ENCODE measurements at places on chromosomes 1 and 21.

GRCh38 chr1:99441299-99442095 is 177.2 kb downstream of the PLPPR4 start:
- no peak for DNase-seq

DNA sequence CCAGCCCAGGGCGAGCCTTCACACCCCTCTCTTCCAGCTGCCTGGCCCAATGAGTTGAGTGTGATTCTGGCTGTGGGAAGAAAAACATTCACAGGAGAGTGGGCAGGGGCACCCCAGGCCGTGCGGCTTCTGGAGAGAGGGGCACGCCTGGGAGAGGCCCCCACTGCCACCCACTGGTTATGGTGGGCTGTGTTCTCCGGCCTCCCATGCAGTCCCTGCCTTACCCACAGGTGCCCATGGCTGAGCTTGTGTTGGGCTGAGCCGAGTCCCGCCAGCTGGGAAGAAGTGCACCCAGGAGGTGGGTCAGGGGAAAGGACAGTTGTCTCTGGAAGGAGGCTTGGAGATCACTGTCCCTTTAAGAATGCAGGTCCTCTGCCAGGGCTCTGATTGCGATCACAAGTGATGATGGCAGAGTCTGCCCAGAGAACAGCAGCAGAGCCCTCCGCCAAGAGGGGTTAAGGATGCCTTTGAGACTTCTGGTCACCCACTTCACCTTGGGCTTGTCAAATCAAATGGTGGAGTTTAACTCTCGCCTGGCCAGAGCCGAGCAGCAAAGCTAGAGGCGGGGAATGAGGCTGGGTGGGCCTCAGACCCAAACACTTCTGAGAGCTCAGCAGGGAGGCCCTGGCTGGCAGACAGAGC is 124.7 kb upstream of the ARHGEF16 start:
- DNase-seq: no peak

GRCh38 chr21:27764056-27764455 is 797.2 kb upstream of the ADAMTS5 start:
- DNase-seq: no peak

DNA sequence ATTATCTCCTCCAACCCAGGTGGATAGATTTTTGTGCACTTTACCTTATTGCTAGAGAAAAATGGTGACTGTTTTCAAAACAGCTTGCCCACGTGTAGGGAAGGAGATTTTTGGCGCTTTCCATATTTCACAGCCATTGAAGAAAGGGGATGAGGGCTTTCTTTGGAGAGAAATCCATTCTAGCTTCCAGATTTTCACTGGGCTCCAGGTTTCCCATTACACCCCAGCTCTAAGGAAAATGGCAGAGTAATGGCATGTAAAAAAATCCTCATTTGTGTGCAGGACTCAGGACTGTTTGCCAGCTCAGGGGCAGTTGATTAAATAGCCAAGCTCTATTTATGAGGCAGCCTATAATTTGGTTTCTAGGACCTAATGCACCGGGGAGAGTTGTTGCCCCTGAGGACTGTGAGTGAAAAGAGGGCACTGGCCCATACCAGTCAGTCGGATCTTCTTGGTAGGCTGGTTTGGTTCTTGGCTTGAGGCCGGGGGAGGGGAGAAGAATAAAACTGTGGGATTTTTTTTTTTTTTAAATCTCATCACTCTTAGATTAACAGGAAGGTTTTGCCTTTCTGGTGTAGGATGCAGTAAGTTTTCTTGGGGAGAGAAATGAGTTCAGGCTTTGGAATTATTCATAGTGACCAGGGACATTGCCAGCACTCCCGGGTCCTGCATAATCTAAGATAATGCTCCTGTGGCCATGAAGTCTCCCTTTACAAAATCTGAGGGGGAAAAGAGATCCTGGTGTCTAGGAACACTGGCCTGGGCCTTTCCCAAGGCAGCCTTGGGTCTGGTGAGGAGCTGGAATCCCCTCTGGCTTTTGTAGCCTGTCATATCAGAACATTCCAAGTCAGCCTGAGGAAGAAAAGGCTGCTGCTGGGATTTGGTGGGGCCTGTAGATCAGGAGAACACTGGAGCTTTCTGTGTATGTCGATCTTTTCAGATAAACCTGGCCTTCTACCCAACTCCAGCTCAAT is 1.9 kb upstream of the ARID1A start:
- DNase-seq: peak; percentile 35

GRCh38 chr1:118483245-118484006 is 298.4 kb upstream of the SPAG17 start:
- no peak for DNase-seq

DNA sequence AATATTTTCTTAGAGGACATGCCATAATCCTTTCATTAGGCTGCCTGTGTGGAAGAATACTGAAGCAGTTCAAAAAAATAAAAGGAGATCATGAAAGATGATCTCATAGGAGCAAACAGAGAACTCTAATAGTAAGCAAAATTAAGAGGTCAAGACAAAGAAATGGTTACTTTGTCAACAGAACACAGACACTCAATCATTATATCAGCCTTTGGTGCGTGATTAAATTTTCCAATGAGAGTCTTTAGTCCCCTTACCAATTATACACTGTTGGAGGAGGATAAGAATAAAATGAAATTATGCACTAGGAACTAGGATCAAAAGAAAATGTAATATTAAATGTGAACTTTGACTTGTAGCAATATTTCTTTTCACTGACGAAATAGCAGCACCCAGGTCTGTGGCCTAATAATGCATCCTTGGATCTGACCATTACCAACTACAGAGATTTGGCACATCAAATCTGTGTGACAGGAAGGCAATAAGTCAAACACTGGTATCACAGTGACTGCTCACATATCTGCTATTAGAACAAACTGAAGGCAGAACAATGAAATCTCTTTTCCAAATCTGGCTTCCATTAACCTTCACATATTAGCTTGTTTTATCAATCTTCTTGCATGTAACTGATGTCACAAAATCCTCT is 1812.9 kb downstream of the PLA2G4A start:
- no peak for DNase-seq

DNA sequence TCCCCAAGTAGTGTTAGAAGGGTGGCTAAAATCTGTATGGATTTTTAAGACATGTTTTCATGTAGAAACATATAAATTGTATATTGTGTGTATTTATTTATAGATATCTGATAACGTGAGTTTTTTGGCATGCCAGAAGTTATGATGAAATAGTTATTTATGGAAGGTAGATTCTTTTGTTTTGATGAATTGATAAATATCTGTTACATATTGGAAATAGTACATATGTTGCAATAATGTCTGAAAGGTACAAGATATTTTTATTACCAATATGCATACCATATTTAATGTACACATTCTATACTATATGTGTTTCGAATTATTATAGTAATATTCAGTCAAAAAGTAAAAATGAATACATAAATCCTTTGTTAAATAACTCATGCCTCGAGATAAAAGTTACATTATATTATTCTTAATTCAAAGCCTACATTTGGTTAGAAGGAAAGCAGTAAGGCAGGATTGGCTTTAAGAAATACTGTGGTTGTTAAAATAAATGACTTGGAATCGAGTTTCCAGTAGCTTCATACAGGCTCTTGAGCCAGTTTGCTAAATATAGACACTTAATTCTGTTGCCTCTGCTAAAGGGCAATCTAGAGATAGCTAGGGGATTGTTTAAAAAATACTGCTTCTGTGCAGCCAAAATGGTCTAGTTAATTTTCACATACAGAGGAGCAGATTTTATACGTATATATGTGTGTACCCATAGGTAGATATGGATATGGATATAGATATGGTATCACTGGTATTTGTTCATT is 1175.1 kb upstream of the B3GALT2 start:
- no peak for DNase-seq

GRCh38 chr1:115227346-115228082 is 110.5 kb downstream of the NGF start:
- no peak for DNase-seq

DNA sequence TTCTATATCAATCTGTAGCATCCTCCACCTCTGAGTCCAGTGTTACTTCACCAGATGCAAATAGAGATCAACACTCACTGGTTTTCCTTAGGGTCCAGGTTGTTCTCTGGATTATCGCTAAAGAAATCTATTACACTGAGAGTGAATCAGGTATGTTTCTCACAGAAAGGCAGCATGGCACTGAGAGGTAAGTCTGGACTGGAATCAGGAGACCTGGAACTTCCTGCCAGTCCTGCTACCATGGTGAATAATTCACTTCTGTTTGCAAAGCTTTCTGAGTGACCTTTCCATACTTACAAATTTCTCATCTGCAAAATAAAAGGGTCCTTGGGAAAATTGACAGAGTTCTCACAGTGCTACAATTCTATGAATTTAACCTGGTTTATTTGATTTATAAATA is 1583.3 kb downstream of the MRPL39 start:
- no peak for DNase-seq

GRCh38 chr1:217089361-217090014 is 366.3 kb upstream of the ESRRG start:
- peak; percentile 75 for DNase-seq

GRCh38 chr1:92374223-92374622 is 75.4 kb downstream of the RPAP2 start:
- no peak for DNase-seq

- no peak for DNase-seq
Measured at GRCh38 chr1:182185842-182186756, 124.6 kb upstream of the ZNF648 start.

- no peak for DNase-seq
Measured at GRCh38 chr1:34910425-34910824, 19.0 kb downstream of the DLGAP3 start.

- no peak for DNase-seq
Measured at GRCh38 chr1:15244813-15245212, 2.2 kb upstream of the FHAD1 start.

GRCh38 chr1:224859651-224860050 is 69.8 kb upstream of the DNAH14 start:
- DNase-seq: no peak

DNA sequence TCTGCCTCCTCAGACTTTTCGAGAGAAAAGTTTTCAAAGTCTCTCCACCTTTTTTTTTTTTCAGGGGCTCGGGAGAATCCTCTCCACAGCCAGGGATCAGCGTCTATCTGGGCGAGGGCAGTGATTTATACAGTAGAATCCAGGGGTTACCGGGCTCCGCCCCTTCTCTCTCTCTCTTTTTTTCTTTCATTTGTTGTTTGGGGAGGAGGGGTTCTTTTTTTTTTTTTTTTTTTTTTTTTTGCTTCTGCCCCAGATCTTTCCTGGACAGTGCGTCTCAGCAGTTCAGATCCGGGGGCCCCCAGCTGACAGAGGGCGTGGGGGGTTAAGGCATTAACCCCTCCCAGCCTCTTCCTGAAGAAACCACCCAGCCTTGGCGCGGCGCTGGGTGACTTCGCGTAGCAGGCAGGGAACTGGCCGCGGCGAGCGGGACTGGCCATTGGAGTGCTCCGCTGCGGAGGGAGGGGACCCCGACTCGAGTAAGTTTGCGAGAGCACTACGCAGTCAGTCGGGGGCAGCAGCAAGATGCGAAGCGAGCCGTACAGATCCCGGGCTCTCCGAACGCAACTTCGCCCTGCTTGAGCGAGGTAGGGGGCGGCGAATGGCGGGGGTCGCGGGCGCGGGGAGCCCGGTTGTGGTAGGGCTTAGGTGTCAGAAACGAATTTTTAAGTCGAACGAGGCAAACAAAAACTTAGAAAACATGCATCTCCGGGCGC is at the start of gene S1PR1:
TSS of gene S1PR1 (plus strand) at position 504 of the 713 bp plus-strand sequence. CDS start 1,966 bp downstream, outside the sequence.
- DNase-seq: peak; percentile 60

GRCh38 chr21:37673801-37674575 is 242.3 kb downstream of the KCNJ6 start:
- DNase-seq: no peak

GRCh38 chr1:46613661-46614603 is 2.7 kb downstream of the MOB3C start:
- peak; percentile 70 for DNase-seq

GRCh38 chr1:202834771-202835547 is 24.2 kb downstream of the PCAT6 start:
- DNase-seq: no peak

GRCh38 chr1:61081686-61082310 is 563 bp upstream of the NFIA start:
- DNase-seq: peak; percentile 66

DNA sequence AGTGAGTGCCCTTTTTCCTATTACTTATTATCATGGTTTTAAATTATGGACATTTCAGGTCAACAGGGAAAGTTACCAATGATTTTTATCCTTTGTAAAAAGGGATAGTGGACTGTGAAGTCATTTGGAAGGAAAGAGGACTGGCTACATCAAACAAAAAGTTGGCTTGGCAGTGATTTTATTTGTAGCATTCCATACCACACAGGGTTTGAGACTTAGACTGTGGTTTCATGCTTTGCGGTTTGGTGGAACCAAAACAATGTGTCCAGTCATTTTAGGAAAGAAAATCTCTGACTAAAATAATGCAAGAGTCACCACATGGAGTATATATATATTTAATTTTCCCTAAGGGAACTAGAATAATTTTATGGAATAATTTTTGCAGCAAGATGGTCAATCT is 239.5 kb downstream of the HMCN1 start:
- no peak for DNase-seq

DNA sequence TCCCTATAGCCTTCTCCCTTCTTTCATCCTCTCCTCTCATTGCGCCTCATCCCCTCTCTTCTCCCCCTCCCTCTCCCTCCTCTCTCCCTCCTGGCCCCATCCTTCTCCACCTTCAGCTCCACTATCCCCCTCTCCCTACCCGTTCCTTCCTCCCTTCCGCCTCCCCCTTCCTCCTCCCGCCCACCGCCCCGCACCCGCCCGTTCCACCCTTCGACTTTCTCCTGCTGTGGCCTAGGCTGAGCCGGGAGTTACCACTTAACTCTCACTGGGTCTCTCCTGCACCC is 1.6 kb downstream of the NPR1 start:
- DNase-seq: no peak

DNA sequence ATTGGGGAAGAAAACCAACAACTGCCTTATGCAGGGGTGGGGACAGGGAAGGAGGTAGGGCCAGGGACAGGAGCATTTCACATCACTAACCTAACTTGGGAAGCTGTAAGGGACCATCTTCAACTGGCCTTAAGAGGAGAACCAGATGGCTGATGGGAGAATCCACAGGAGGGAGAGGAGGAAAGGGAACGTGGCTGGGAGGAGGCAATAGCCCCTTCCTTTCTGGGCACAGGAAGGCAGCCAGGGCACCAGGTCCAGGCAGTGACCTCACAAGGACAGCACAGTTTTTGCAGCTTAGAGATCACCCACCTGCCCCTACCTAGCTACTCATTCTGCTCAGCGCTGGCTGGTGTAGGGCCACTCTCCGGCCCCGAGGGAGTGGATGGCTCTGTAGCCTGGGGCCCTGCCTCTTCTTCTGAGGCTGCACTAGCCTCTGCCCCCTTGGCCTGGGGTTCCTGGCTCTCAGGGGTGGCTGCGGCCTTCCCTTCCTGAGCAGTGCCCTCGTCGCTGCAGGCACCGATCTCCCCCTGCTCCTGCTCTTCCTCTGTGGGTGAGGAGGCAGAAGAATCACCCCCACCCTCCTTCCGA is 1.7 kb downstream of the MARCKSL1 start:
- no peak for DNase-seq

- no peak for DNase-seq
Measured at GRCh38 chr1:151990856-151991198, 2.8 kb downstream of the S100A10 start.

Data from globus pallidus (tissue), 1 donor.